ENCODE measurements at places on chromosomes 1 and 21.
A peak's percentile ranks its signal among the peaks of the same experiment; 100 is the strongest.

DNA sequence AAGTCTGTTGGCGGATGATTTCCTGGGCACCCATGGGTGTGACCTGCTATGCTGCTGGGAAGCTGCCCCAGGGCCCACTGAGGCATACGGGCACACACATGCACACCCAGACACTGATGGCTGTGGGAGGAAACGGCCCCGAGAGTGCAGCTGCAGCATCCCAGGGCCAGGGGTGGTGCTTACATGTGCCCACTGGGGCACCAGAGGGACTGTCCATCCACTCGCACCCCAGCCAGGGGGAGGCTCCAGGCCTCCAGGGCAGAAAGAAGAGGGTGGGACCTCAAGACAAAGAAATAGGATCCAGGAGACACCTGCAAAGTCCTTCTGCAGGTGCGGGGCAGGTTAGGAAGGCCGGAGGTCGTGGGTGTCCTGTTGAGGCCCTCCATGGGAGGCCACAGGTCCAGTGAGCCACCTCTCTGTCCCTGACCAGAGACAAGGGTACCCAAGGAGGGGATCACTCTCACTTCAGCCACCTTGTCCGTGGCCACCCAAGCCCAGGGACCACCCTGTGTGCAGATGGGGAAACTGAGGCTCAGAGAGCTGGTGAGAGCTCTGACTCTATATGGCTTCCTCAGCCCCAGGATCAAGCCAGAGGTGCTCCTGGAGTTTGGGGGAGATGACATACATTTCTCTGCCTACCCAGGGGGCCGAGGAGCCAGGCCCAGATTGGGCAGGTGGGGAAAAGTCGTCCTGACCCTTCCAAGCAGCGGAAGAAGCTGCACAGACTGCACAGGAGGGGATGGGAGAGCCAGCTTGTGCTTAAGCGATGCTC lies 57.1 kb downstream of the WNT9A start:
- no peak for DNase-seq

GRCh38 chr1:156920233-156921052 lies at the start of gene LRRC71:
TSS of gene LRRC71 (plus strand) at chr1:156920632. CDS start at chr1:156920804, 172 bp downstream.
- peak; percentile 82 for DNase-seq

DNA sequence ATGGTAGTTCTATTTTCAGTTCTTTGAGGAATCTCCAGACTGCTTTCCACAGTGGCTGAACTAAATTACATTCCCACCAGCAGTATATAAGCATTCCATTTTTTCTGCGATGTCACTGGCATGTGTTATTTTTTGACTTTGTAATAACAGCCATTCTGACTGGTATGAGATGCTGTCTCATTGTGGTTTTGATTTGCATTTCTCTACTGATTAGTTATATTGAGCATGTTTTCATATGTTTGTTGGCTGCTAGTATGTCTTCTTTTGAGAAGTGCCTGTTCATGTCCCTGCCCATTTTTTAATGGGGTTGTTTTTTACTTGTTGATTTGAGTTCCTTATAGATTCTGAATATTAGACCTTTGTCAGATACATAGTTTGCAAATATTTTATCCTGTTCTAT lies 87.9 kb downstream of the RPS6KC1 start:
- DNase-seq = peak; percentile 67

GRCh38 chr1:22107126-22107525 lies 35.8 kb downstream of the WNT4 start:
- no peak for DNase-seq

DNA sequence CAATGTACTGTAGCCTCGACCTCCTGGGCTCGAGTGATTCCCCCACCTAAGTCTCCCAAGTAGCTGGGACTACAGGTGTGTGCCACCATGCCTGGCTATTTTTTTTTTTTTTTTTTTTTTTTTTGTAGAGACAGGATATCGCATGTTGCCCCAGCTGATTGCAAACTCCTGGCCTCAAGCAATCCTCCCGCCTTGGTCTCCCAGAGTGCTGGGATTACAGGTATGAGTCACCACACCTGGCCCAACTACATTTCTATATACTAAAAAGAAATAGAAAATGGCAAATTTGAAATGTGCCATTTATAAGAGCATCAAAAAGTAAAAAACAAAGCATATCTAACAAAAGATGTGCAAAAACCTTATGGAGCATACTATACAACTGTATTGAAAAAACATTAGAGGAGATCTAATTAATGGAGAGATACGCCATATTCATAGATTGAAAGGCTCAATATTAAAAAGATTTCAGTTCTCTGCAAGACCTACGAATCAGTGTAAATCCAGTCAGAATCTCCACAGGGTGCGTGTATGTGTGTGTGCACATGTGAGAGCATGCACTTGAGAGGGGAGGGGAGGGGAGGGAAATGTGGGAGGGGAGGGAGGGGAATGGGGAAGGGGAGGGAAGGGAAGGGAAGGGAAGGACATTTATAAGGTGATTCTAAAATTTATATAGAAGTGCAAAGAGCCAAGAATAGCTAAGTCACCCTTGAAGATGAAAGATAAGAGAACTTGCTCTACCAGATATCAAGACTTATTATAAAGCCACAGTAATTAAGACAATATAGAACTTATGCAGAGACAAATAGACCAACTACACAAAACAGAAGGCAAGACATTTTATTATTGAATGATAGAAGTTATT lies 15.5 kb upstream of the PADI4 start:
- DNase-seq = no peak

- no peak for DNase-seq
These were observed 112.1 kb upstream of the IGSF21 start for GRCh38 chr1:17995480-17995879.

DNA sequence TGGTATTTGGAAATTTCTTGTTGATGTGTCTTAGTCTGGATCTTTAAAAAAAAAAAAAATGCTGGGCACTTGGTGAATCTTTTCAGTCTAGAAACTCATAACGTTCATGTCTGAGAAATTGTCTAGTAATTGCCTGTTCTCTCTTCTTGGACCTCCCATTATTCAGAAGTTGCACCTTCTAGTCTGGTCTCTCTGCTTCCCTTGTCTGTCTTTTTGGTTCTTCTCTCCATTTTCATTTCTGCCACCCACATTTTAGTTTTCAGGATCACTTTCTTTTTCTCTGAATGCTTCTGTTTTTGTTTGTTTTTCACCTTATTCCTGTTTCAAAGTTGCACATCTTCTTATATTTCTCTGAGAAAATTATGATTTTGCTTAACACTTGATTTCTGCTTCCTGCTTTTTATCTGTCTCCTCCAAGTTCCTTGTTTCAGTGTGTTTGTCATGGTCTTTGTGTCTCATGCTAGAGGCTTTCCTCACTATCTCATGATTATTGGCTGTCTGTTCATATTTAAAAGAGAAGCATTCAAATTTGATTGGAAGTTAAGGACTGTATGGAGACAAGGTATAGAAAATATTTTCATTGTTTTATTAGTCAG lies 21.3 kb downstream of the BACE2 start:
- DNase-seq = no peak

- no peak for DNase-seq
These were observed 35.4 kb downstream of the MIA3 start for GRCh38 chr1:222653178-222653827.

DNA sequence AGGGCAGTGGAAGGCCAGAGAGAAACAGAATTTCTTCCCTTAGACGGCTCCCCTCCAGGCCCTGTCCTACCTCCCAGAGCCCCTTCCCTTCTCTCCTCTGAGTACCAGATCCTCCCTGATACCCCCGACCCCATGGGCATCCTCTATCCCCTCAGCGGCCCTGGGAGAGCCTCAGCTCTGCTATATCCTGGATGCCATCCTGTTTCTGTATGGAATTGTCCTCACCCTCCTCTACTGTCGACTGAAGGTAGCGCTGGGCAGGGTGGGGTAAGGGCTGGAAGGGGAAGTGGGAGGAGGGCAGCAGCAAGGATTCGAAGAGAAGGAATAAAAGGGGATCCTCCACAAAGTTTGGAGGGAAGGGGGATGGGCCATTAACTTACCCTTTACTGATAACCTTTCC lies 2.7 kb downstream of the FCER1G start:
- DNase-seq = no peak
